ENCODE measurements at places on chromosomes 2 and 18. TPM values are rescaled to one million over a fixed set of nuclear protein-coding genes. Genes with fewer than 3 reads are reported as not detected.

- no peak for DNase-seq
Observed at GRCh38 chr18:21450913-21451312, 149.6 kb downstream of the ESCO1 start.

DNA sequence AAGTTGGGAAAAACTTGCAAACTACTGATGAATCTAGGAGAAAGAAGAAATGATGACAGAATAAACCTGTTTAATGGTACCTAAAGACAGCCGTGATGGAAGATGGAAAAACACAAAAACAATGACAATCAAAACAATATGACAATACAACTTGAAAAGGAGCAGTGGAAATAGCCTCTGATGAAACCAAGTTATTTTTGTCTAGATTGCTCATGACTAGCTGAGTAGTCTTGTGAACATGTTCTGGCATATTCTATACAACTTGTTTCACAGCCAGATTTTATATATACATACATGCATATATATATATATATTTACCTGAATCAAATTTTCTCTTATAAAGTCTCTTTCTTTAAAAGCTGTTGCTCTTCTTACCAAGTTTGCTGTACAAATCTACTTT is 439.1 kb downstream of the TGIF1 start:
- DNase-seq, result no peak

GRCh38 chr18:45617284-45617683 is 2.0 kb downstream of the SLC14A2 start:
- no peak for DNase-seq

DNA sequence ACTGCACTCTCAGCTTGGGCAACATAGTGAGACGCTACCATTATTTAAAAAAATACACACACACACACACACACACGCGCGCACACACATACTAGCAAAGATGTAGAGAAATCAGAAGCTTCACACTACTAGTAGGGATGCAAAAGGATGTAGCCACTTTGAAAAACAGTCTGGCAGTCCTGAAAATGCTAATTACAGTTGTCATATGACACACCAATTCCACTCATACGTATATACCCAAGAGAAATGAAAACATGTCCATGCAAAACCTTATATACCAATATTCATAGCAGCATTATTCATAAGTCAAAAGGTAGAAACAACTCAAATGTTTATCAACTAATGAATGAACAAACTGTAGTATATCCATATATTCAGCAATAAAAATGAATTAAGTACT is 90.3 kb downstream of the SLC25A12 start:
- DNase-seq, result no peak

GRCh38 chr2:133848111-133848649 is 279.9 kb upstream of the NCKAP5 start:
- DNase-seq, result no peak

GRCh38 chr2:66466433-66466832 is 31.5 kb downstream of the MEIS1 start:
- DNase-seq, result no peak

DNA sequence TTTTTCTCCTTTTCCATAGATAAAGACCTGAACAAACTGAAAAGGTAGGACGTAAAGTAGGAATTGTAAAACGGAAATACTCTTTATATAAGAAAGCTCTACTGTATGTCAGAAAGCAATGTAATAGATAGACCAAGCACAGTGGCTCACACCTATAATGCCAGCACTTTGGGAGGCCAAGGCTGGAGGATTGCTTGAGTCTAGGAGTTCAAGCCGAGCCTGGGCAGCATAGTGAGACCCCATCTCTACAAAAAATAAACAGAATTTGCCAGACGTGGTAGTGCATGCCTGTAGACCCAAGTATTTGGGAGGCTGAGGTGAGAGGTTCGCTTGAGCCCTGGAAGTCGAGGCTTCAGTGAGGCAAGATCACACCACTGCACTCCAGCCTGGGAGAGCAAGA is 7.6 kb downstream of the ZNF397 start:
- no peak for DNase-seq

DNA sequence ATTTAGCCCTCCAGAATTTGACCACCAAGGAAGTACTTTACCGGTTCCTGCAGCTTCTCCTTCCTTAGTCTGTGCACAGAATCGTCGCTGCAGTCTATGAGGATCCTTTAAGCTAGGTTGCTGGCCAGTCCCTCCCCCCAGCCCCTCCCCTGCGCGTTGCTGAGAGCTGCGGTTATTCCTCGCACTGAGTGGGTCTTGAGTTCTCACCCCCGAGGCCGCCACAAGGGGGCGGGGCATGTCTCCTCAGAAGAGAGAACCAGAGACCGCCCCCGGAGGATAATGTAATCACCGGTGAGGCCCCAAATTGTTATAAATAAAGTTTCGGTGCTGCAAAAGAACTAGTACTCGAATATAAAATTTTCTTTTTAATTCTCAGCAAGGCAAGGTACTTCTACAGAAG is 1184.9 kb upstream of the CDH2 start:
- no peak for DNase-seq

DNA sequence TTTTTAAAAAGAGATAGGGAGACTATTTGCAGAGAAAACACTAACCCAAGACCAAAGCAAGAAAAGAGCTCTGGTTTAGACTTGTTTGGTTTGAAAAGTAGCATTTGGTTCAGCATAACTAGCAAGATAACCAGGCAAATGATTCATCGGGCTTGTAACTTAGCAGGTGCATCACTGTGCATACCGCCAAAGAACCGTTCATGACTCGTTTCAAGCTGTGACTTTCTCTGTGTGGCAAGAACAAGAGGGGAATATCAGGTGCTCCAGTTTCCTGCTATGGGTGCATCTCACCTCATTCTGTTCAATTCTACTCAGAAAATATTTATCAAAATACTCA is 244.9 kb downstream of the ETAA1 start:
- DNase-seq, result no peak

- no peak for DNase-seq
Observed at GRCh38 chr18:26002375-26002910, 88.0 kb downstream of the SS18 start.

GRCh38 chr2:146986161-146986560 is 858.7 kb upstream of the ACVR2A start:
- DNase-seq, result no peak

DNA sequence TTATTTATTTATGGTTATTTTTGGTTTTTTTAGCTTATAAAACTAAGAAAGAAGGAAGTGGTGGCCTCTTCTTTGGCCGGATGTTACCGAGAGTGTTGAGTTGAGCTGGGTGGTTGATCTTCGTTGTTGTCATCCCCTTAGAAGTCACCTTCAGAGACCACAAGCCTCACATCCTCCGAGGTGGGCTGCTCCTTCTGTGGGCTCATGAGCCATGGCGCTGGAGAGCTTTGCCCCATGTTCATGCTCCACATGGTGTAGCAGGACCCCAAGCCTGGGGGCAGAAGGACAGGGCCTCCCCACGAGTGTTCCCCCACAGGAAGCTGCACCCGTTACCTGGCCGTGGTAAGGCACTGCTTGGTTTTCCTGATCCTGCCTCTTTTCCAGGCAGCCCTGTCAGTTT is 23.4 kb downstream of the SNTG2 start:
- DNase-seq, result peak; percentile 52

DNA sequence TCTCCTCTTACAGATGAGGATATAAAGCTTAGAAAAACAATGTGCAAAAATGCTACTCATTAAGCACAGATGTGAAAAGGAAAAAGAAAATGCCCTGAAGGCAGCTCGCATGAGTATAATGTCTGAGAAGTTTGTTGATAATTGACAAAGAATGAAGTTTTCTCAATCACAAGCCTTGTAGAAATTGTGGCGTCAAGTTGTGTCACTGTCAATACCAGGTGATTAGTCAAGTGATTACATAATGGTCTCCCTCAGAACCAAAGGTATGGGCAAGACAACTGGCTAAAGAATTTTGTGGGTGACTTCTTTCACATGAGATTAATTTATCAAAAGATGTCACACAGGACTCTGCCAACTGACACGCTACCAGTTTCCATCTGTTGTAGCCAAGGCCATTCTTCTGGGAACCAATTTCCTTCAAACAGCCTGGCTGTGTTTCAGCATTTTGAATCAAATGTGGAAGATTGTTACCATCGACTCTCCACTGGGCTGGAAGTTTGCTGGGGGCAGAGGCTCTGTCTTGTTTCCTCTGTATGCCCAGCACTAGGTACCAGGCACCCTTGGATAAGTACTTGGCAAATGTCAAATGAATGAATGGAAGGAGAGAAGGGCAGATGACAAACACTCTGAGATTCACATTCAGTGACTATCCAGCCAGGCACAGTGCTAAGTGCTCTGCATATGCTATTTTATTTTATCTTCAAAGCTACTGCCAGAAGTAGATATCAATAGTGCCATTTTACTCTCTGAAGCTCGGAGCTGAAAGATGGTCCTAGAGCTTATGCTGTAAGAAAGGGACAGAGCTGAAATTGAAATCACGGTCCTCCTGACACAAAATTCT is 5.9 kb upstream of the FN1 start:
- DNase-seq, result no peak

- DNase-seq, result no peak
Observed at GRCh38 chr2:135743860-135744259, 2.2 kb downstream of the UBXN4 start.

- DNase-seq, result no peak
Observed at GRCh38 chr2:134932864-134933526, 14.4 kb downstream of the CCNT2 start.

DNA sequence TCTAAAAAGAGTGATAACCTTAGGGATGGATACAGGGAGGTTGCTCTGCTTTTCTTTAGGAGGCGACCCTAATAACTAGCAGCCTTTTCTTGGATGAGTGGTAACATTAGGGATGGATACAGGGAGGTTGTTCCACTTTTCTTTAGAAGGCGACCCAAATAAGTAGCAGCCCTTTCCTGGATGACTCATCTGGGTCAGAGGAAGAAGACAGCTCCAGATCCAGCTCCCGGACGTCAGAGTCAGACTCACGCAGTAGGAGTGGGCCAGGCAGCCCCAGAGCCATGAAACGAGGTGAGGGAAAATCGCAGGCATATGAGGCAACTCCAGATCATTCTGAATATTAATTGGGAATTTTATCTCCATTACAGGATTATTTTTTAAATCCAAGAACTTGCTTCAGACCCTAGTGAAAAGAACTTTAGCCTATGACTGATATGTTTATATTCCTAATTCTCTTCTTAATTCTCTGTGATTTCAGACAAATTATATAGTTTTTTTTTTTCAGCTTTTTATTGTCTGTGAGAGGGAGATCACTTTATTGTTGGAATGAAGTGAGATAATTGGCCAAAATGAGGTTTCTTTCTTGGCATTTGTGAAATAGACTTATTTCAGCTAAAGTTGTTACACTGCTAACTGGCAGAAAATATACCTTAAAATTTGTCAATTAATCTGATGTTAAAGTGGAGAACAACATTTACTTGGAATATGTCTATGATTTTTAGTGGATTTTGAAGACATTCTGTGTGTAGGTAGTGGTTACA is 31.2 kb upstream of the C1GALT1C1L start:
- no peak for DNase-seq

GRCh38 chr2:235384624-235385023 is 109.2 kb upstream of the AGAP1 start:
- no peak for DNase-seq

DNA sequence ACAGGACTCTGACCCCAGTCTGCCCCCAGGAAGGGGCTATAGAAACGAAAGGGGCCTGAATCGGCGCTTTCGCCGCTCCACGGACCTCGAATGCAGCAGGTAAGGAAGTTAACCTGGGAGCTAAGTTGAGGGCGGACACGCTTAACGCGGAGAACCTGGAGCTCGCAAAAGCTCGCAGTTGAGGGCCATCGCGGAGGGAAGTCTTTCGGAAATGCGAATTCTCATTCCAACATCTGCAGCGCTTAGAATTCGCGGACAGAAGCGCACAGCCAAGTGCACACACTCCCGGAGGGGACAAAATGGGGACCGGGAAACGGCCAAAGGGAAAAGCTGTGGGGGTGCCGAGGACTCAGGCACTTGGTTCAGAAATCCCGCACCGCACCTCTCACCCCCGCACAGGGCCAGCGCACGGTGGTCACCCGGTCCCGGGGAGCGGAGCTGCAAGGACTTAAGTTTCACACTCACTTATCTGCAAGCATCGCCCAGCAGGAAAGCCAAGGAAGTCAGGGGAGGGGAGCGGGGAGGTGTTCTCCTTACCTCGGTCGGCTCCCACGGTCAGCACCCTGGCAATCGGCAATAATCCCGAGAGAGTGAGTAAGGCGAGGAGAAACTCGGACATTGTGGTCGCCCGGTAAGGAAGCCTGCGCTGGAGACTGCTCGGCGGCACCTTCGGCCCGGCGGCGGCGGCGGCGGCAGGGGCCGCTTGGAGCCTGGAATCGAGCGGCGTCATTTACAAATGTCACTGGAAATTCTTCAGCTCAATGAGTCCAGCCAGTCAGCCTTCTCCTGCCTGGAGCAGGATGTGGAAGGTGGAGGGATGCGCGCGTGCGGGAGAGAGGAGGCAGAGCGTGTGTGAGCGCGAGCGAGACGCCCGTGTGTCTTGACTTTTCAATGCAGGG is 456 bp downstream of the LRP1B start:
- DNase-seq, result no peak

- no peak for DNase-seq
Observed at GRCh38 chr18:58284699-58285448, 240.8 kb downstream of the NEDD4L start.

DNA sequence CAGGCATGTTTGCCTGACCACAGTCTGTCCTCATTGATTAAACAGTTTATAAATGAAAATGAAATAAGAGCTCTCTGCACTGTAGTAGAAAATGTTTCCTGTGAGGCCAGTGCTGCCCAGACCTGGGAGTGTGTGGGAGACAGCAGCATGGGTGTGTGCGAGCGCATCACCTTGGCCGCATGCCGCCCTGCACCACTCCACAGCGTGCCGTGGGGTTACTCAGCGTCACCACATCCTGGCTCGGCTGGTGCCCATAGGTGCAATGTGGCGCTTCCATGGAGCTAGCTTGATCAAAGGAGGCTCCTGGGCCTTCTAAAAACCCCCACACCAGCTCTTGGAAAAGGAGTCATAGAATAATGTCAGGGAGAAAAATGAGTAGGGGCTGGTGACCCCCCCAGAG is 76.0 kb upstream of the EPC2 start:
- no peak for DNase-seq

The AQP12A gene
- not detected for total RNA-seq

The MARCHF4 gene
- total RNA-seq, result not detected

The B3GNT7 gene
- 0.16 TPM for total RNA-seq

The STARD6 gene
- not detected for total RNA-seq

The RFTN2 gene
- 0.09 TPM for total RNA-seq

The UPP2 gene
- not detected for total RNA-seq

The RNF149 gene
- 43.4 TPM for total RNA-seq

The ITGA4 gene
- 142 TPM for total RNA-seq

The SNORC gene
- 2.5 TPM for total RNA-seq

The FOXD4L1 gene
- 0.18 TPM for total RNA-seq

The RSAD2 gene
- total RNA-seq, result 0.85 TPM

The FHL2 gene
- 3.5 TPM for total RNA-seq
